ENCODE measurements at places on chromosomes 1 and 21. TPM values are rescaled to one million over a fixed set of nuclear protein-coding genes. Genes with fewer than 3 reads are reported as not detected.

GRCh38 chr1:9539829-9540550, 725 bp downstream of the SLC25A33 start:
- no peaks in the 10 kb centered on the region for H3K36me3 ChIP-seq
- no peaks in the 10 kb centered on the region for H3K27me3 ChIP-seq
- H3K27ac ChIP-seq, result peak overlapping the region; percentile 81

DNA sequence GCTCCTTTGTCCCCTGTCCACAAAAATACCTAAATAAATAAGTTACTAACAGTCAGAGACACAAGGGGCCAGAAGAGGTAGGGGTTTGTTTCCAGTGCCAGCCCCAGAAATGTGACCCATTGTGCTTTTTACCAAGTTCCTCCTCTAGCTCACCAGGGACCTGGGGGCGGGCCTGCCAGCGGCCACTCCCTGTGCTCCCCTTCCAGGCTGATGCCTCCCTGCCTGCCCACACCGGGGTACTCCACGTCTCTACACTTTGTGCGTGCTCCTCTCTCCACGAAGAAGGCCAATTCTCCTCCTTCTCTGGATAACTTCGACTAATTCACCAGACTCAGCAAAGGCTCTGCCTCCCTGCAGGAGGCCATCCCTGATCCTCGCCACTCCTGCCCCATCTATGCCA, 72.1 kb downstream of the BCAR3 start:
- peaks cover 25% of the 10 kb centered on the region for H3K4me1 ChIP-seq
- H3K27me3 ChIP-seq, result no peaks in the 10 kb centered on the region
- no peak overlapping the region for H3K27ac ChIP-seq
- DNase-seq, result no peak

- H3K4me1 ChIP-seq, result no peaks in the 10 kb centered on the region
- peak; percentile 9 for DNase-seq
- no peaks in the 10 kb centered on the region for H3K27me3 ChIP-seq
- H3K36me3 ChIP-seq, result no peaks in the 10 kb centered on the region
Observed at GRCh38 chr1:232511172-232511571, 118.8 kb downstream of the SIPA1L2 start.

TSPEAR gene
- not detected for polyA plus RNA-seq

TMEM82 gene
- polyA plus RNA-seq, result not detected

DNA sequence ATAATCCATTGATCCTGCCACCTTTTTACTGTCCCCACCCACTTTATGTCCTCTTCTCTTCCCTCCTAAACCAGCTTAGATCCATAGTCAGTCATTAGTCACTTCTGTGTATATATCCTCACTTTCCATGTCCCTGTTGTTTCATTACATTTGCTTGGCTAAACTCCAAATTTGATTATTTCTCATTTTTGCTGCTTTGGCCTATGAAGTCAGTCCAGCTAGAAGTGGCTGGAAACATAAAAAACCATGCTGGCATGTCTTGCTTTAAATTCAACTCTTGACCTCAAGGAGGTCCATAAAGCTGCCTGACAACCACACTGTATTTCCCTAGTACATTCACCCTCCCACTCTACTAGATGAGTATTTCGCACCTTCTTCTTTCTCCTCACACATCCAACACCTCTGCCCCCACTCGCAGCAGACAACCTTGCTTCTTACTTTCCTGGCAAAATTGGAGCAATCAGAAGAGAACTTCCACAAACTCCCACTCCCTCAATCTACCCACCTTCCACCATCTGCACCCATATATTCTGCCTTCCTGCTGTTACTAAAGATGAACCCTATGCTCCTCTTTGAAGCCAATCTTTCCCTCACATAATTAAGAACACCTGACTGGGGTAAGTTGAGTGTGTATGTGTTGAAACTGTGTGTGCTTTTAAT, 72.1 kb downstream of the ZNF648 start:
- H3K27ac ChIP-seq, result no peak overlapping the region
- H3K4me3 ChIP-seq, result no peak overlapping the region
- H3K4me1 ChIP-seq, result no peaks in the 10 kb centered on the region
- no peaks in the 10 kb centered on the region for H3K27me3 ChIP-seq
- DNase-seq, result no peak

DNA sequence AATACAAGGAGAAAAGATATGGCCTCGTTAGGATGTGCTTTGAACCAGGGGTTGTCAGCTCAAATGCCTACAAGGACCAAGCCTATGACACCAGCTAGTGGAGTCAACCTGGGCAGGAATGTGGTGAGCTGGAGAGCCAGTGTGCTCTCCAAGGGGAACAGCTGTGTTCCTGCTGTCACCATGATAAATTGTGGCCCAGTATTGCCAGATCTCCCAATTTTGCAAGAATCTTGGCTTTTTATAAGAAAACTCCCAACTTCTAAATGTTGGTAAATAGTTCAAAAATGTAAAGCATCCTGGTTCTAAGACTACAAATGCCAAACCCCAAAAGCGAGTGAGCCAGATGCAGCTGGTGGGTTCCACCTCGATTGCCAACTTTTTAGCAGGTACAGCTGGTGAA, 391.1 kb downstream of the PLPP3 start:
- no peak overlapping the region for H3K4me3 ChIP-seq
- H3K27me3 ChIP-seq, result no peaks in the 10 kb centered on the region
- no peak for DNase-seq
- no peaks in the 10 kb centered on the region for H3K36me3 ChIP-seq
- H3K4me1 ChIP-seq, result no peaks in the 10 kb centered on the region

DNA sequence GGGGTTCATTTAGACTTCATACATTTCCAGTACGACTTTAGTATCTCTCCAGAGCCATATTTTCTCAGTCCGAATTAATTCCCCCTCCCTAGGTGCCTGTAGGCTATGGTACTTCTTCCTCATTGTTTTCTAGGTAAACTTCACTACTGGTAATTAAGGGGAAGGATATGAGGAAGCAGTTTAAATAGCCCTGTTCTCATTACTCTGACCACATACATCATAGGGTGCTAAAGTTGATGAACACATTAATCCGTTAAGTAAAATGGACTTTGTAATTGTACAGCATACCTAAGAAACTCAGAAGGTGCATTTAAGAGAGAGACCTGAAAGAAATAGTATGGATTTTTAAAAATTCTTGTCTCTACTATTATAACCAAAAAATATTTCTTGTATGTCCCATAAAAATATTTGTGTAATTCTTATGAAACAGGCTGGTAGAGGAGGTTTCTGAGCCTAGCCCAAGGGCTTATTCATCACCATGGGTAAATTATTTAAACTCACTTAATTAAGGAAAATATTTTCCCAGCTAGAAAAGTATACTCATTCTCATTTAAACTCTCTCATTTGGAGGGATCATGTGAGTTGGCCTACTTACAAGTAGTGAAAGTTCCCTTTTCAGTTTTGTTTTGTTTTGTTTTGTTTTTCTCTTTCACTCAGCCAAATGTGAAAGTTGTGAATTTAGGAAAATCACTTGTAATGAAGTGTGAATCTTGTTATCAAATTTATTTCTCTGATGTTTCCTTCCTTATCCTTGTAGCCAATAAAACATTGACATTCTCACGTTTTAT, 2.0 kb downstream of the PRMT6 start:
- H3K36me3 ChIP-seq, result no peaks in the 10 kb centered on the region
- H3K4me3 ChIP-seq, result peak overlapping the region; percentile 97
- peaks cover 6% of the 10 kb centered on the region for H3K4me1 ChIP-seq
- DNase-seq, result peak; percentile 8
- no peaks in the 10 kb centered on the region for H3K27me3 ChIP-seq

ACOT11 gene
- 1.4 TPM for polyA plus RNA-seq

DNA sequence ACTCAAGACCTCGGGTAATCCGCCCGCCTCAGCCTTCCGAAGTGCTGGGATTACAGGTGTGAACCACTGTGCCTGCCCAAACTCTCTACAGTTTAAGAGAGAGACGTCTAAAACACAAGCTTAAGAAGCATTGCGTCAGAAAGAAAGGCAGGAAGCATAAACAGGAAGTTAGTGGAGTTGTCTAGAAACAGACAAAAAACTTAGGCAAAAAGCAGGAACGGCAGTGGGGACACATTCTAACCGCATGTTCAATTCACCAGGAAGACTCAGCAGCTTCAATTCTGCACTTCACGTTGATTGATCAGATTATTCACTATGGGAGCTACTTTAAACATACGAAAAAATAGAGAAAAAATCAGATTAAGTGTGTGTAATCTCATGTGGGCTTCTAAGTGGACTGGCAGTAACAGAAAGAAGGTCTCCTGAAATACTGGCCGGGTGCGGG, 7.4 kb downstream of the CFAP74 start:
- no peaks in the 10 kb centered on the region for H3K4me1 ChIP-seq
- DNase-seq, result no peak
- no peak overlapping the region for H3K4me3 ChIP-seq
- no peaks in the 10 kb centered on the region for H3K27me3 ChIP-seq

HSPA6 gene
- polyA plus RNA-seq, result 0.33 TPM

DNA sequence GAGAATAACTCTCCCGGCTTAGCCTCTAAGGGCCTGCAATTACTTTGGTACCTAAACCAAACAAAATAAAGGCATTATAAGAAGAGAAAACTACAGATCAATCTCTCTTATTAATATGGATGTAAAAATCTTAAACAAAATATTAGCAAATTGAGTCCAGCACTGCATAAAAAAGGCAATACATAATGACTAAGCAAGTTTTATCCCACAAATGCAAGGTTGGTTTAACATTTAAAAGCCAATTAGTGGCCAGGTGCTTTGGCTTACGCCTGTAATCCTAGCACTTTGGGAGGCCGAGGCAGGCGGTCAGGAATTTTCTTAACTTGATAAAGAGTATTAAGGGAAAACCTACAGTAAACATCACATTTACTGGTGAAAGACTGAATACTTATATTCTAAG, 67.1 kb upstream of the MAB21L3 start:
- DNase-seq, result no peak
- no peaks in the 10 kb centered on the region for H3K4me1 ChIP-seq
- H3K4me3 ChIP-seq, result no peak overlapping the region
- H3K27ac ChIP-seq, result no peak overlapping the region

GRCh38 chr1:65112811-65113210, 35.2 kb upstream of the AK4 start:
- no peak overlapping the region for H3K27ac ChIP-seq
- no peaks in the 10 kb centered on the region for H3K4me1 ChIP-seq
- no peaks in the 10 kb centered on the region for H3K27me3 ChIP-seq
- H3K36me3 ChIP-seq, result no peaks in the 10 kb centered on the region
- H3K4me3 ChIP-seq, result no peak overlapping the region

GRCh38 chr1:94821636-94822305, 1.6 kb downstream of the SLC44A3 start:
- H3K4me1 ChIP-seq, result no peaks in the 10 kb centered on the region
- no peaks in the 10 kb centered on the region for H3K36me3 ChIP-seq
- no peak for DNase-seq
